ENCODE measurements at places on chromosomes 5 and 9.
A peak's percentile ranks its signal among the peaks of the same experiment; 100 is the strongest.

- no peak for DNase-seq
Measured at GRCh38 chr5:117488976-117489500, 914.4 kb upstream of the SEMA6A start.

- DNase-seq, result no peak
Measured at GRCh38 chr9:37730839-37731238, 22.8 kb upstream of the TRMT10B start.

DNA sequence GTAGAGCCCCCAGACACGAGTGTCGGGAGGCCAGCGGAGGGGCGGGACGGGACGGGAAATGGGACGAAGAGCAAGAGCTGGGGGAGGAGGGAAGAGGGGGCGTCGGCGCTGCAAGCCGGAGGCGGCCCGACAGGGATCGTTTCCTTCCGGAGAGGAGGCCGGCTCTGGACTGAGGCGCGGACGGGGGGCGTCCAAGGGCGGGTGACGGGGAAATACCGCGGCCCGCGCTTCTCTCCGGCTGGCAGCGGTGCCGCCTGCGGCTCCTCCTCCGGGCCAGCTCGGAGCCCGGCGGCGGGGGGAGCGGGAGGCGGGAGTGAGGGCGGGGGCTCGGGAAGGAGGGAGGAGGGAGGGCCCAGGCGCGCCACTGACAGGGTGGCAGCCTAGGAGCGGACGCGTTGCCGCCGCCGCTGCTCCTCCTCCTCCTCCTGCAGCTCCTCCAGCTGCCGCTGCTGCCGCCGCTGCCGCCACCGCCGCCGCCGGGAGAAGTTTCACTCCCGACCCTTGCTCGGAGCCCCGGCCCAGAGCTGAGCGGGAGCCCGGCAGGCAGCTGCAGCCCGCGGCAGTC, at the start of gene CHSY3:
TSS of gene CHSY3 (plus strand) at position 364 of the 565 bp plus-strand sequence.
- peak; percentile 67 for DNase-seq

- DNase-seq, result no peak
Measured at GRCh38 chr5:141094481-141095262, at the start of gene PCDHB2. TSS of gene PCDHB2 (plus strand) at chr5:141094615. CDS start at chr5:141094791, 176 bp downstream.

- DNase-seq, result no peak
Measured at GRCh38 chr5:153626836-153627235, 136.4 kb downstream of the GRIA1 start.

DNA sequence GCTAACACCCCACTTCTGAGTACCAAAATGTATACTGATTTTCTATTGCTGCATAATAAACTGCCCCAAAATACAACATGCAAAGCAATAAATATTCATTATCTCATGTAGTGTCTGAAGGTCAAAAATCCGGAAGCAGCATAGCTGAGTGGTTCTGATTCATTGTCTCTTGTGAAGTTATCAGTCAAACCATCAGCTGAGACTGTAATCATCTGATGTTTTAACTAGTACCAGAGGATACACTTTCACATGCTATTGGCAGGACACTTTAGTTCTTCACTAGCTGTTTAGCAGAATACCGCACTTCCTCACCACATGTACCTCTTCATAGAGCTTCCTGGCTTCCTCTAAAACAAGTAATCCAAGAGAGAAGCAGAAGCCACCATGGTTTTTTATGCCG, 12.7 kb upstream of the TMEM161B start:
- DNase-seq, result no peak

DNA sequence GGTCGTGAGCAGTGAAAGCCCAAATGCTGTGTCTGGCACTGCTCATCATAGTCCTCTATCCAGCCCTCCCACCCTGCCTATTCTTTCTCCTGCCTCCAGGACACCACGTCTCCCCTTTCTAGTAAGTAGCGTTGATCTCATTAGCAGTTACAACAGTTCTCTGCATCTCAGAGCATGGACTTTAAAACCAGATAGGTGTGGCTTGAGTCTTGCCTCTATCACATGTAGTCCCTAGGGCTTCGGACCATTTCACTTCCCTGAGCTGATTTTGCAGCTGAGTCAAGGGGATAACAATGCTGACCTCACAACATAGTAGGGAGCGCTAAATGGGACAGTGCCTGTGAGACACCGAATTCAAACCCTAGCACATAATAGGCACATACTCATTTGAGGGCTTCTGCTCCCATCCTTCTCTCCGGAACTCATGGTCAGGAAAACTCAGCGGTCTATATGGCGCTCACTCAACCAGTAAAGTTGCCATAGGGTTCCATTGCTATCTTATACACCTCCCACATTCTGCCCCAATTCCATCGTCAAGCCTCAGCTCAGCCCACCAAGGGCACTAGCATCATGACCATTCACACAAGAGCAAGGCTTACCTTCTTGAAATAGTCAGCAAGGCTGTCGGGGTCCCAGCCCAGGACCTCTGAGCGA, 515 bp downstream of the LCP2 start:
- DNase-seq, result peak; percentile 70

DNA sequence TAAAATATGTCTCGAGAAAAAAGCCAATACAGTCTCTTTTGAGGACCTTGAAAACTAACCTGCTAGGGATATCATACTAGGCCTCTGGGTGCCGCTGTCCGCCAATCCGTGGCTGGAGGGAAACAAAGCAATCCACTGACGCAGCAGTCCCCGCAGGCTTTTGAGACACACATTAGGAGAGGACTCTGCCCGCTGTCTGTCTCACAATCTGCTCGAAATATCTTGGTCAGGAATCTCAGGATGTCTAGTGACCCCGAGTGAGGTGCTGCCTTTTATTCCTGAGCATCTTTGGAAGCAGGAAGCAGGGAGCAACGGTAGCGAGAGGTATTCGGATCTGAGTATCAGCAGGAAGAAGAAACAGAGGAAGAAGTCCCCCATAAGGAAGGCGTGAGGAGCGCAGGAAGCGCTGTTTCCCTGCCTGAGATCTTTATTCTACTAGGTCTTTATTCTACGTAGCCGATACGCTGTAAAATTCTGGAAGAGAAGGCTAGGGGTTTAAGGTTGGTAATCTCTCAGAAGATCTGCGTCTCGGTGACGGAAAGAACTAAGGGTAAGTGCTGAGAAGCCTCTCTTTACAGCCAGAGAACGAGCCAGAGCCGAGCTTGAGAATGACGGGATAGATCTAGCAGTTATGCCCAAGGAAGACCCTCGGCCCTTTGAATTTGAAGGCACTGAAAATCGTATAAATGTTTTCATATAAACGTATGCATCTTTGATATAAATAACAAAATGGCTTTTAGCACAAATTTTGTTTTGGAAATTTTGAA, 4.0 kb upstream of the PCDHGA1 start:
- DNase-seq, result peak; percentile 80

- no peak for DNase-seq
Measured at GRCh38 chr9:4740388-4740637, 689 bp downstream of the AK3 start.

Measured in activated CD8-positive, alpha-beta memory T cell treated with anti-CD3 and anti-CD28 coated beads for 24 hours (primary cell).